Stimulated activated CD8-positive, alpha-beta memory T cell treated with anti-CD3 and anti-CD28 coated beads, Interleukin-7, amount 100 ng/mL, for 24 hours (primary cell): ENCODE measurements at places on chromosomes 4 and X.

- no peak for DNase-seq
Measured at GRCh38 chr4:87574996-87575395, 33.3 kb upstream of the DSPP start.

DNA sequence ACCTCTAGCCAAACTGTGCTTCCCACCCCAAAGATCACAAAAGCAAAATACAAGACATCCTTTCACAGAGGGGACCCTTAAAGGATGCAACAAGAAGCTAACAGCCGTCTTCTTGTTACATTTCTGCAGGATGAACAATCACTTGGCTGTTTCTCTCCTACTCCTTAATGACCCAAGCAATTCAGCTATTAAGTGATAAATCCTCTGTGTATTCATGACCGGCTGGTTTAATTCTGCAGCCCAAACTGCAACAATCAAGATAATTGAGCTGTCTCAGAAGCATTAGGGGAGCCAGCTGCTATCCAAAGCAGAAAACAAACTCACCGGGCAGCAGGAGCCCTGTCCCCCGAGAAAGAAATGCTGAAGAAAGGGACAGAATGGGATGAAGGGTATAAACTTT is 85.9 kb upstream of the ACSL4 start:
- no peak for DNase-seq

DNA sequence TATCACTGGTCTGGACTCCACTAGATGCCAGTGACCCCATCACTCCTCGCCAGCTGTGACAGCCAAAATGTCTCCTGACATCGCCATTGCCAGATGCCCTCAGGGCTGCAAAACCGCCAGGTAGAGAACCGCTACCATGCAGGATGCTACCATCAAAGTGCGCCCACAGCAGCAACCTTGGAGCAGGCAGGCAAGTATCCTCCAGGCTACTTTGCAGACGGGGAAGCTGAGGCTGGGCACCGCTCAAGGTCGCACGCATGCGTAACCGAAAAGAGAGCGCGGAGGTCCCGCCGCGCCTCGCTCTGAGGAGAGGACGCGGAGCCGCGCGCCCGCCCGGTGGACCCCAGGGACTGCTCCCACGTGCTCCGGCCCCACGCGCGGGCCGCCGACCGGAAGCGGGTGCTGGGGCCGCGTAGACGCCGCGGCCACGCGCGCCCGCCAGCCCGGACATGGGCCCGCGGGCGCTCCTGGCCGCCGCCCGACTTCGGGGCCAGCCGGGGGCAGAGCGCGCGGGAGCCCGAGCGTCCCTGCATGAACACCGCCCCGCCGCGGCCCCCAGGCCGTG is at the start of gene STS:
TSS of gene STS (plus strand) at position 300 of the 565 bp plus-strand sequence. CDS start 105,488 bp downstream, outside the sequence.
- peak; percentile 4 for DNase-seq

DNA sequence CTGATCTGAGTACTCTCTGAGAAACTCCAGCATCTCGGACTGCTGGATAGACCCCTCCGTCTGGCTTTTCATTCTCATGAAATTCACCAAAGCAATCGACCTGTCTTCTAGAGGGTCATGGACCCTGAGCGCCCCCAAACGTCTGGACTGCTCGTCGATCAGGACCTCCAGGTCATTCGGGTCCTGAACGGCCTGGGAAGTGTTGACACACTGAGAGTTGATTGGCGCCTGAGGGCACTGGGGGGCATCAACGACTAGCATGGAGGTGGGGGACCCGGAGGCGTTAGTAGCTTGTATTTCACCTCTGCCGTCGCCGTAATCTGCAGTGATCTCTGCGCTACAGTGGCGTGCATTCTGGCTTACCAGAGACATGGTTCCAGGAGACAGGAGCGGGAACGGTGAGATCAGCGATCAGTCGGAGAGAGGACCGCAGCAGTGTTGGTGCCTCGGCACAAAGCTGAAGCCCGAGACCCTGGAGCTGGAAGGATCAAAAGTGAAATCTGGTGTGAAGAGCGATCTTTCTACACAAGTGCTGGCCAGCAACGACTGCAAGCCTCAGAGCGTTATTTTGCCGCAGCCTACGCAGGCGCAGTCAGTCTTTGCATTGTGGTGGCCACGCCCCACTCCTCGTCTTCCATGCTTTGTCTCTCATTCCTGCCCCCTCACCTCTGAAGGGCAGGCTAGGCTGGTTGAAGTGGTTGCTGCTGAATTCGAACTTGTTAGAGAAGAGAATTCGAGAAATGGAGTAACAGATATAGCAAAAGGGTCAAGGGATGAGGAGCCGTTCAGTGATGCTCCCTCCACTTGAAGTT is at the start of gene MAGEE2:
TSS of gene MAGEE2 (minus strand) at position 575 of the 812 bp plus-strand sequence. CDS start at position 372, 203 bp downstream.
- DNase-seq, result no peak

- no peak for DNase-seq
Measured at GRCh38 chrX:13220916-13221315, 98.9 kb downstream of the ATXN3L start.

DNA sequence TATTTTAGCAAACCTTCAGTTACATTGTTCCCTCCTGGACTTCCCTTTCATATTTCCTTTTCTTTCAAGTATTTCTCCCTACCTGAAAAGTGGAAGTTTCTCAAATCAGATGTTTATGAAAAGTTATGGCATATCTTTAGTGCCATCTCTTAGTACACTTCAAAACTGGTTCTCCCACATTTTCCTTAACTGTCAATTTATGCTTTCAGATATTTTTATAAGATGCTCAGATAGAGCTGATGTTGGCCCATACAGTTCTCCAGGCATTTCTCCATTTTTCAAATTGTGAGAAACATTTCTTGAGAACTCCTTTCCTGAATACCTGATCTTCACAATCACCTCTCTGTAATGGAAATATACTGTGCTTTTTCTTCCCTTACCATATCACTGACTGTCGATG is 32.5 kb upstream of the AP1AR start:
- DNase-seq, result no peak

GRCh38 chrX:75746891-75747639 is 38.0 kb downstream of the MAGEE2 start:
- no peak for DNase-seq

DNA sequence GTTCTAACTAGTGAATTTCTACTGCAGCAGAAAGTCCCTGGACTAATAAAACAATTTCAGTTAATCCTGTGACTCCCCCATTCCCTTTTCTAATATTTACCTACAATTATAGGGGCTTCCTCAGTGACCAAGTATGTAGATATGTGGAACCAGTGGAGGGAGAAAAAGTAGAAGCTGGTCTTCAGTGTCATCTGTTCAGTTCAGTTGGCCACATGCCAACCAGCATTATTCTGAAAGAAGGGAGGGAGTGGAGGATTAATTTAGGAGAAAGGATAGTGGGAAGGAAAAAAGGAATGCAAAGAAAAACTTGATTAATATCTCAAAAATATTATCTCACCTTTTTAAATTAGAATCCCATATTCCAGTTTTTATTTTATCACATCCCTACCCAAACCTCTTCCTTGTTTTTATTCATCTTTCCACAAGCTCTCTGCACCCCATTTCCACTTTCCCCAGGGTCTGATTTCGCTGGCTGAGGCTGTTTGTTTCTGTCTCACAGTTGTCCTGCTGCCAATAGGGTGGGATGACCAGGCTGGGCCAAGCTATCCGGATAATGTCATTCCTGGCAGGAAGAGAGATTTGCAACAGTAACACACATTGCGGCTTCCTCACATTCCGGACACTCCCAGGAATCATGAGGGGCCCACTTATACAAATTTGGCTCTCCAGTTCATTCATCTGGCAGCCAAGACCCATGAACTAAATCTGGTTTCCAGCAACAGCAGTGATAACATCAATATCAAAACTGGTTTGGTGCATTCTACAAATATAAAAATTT is 24.6 kb upstream of the ANTXR2 start:
- DNase-seq, result no peak

GRCh38 chrX:43166874-43167273 is 388.9 kb upstream of the PPP1R2C start:
- DNase-seq, result no peak

DNA sequence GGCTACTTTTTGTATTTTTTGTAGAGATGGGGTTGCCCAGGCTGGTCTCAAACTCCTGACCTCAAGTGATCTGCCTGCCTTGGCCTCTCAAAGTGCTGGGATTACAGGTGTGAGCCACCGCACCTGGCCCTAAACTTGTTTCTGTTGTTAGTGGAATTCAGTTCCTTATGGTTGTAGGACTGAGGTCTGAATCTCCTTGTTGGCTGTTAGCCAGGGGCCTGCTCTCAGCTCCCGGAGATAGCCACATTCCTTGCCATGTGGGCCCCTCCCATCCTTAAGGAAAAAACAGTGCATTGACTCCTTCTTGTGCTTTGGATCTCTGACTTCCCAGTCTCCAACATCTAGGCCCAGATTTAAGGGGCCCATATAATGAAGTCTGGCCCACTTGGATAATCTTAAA is 49.4 kb upstream of the NYX start:
- DNase-seq, result no peak

DNA sequence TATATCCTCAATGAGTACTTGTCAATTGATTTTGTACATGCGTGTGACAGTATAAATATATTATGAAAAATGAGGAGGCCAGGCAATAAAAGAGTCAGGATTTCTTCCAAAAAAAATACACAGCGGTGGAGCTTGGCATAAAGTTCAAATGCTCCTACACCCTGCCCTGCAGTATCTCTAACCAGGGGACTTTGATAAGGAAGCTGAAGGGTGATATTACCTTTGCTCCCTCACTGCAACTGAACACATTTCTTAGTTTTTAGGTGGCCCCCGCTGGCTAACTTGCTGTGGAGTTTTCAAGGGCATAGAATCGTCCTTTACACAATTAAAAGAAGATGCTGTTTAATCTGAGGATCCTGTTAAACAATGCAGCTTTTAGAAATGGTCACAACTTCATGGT is at the start of gene OTC:
TSS of gene OTC (plus strand) at position 243 of the 400 bp plus-strand sequence. CDS start at position 336, 93 bp downstream.
- DNase-seq, result no peak

GRCh38 chr4:70601422-70602039 is 9.5 kb downstream of the AMBN start:
- DNase-seq, result peak; percentile 21

GRCh38 chr4:110248100-110248499 is 49.7 kb upstream of the ELOVL6 start:
- DNase-seq, result no peak

- DNase-seq, result no peak
Measured at GRCh38 chr4:7694324-7694723, 245.3 kb downstream of the AFAP1 start.

DNA sequence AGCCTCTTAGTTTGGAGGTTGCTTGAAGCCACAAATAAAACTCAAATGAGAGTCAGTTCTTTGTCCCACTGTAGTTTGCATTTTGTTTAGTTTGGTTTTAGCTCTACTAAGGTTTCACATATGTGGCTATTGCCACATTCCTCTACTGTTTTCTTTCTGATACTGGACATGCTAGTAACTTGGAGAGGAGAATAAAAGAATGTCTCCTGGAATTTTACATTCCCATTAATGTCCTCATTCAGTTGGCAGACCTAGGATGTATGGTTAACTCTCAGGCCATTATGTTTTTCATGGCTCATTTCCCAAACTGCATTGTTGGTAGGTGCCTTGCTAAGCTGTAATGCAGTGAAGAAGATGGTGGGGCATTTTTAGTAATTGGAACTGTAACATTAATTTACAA is 29.9 kb downstream of the UPRT start:
- no peak for DNase-seq
